Stimulated activated CD8-positive, alpha-beta memory T cell treated with anti-CD3 and anti-CD28 coated beads, Interleukin-7, amount 100 ng/mL, for 48 hours (primary cell): ENCODE measurements at places on chromosomes 1 and 21.

GRCh38 chr21:43953021-43953420 is 59.1 kb upstream of the TRAPPC10 start:
- DNase-seq, result no peak

GRCh38 chr1:229643996-229644745 is 18.1 kb downstream of the URB2 start:
- DNase-seq, result no peak

DNA sequence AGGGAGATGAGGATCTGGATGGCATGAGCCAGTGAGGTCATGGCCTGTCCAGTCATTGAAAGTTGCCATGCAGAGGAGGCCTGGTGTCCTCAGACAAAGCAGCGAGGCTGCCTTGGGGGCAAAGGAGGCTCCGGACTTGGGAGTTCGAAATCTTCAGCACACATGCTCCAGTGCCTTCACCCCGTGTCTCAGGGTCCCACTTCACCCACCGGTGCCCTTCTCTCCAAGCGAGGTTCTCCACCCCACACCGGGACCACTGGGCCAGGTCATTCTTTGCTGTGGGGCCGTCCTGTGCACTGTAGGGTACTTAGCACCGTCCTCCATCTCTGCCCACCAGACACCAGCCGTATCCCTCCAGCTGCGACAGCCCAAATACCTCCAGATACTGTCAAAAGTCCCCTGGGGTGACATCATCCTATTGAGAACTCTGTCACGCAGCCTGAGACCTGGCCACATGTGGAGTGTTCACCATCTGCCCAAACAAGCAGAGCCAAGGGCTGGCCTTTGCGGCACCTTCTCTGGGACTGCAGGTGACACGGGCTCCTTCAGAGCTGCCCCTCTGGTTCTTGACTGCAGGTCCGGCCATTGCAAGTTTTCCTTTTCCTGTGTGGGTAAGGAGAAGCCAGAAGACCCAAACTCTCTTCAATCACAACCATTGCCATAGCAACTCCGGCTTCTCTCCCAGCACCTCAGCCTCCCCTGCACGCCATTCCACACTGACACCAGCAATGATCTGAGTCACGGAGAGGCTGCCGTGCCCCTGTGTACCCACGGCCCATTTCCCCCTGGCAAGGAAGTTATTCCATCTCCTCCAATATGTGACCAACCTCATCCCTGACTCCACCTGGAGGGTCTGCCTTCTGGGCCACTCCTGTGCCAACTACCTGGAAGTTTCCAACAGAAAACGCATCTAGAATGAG is 20.4 kb upstream of the PDE9A start:
- no peak for DNase-seq

DNA sequence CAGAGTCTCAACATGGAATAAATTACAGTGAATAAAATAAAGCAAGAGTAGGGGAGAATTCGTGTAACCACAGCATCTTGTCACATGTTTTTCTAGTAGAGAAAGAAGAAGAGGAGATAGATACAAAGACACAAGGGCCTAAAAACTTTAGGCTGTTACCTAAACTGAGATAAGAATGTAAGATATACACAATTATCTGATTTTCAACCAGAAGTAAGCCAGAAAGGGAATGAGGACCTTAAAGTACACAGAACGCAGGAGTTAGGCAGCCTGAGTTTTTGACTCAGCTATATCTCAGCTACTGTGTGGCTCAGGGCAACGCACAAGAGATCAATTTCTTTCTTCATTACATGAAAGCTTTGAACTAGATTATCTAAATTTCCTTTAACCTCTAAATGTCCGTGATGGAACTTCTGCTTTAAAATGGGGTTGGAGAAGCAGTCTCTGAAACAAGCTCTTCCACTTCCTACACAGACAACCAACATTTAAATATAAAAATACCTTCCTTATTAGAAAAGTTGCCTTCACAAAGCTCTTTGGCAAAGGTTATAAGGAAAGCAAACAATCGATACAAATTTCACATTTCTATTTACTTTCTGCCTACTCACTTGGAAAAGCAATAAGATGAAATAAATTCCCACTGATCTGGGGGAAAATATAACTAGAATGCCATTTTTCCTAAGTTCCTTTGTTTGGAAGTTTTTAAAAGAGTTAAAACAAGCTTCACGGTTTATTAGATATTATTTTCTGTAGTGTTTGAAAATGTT is 5.2 kb upstream of the RGS13 start:
- no peak for DNase-seq

- no peak for DNase-seq
Measured at GRCh38 chr1:97739596-97740103, 181.2 kb downstream of the DPYD start.

- no peak for DNase-seq
Measured at GRCh38 chr1:41795205-41795762, 123.4 kb downstream of the HIVEP3 start.

- no peak for DNase-seq
Measured at GRCh38 chr21:45540601-45540970, 1.7 kb downstream of the SLC19A1 start.

DNA sequence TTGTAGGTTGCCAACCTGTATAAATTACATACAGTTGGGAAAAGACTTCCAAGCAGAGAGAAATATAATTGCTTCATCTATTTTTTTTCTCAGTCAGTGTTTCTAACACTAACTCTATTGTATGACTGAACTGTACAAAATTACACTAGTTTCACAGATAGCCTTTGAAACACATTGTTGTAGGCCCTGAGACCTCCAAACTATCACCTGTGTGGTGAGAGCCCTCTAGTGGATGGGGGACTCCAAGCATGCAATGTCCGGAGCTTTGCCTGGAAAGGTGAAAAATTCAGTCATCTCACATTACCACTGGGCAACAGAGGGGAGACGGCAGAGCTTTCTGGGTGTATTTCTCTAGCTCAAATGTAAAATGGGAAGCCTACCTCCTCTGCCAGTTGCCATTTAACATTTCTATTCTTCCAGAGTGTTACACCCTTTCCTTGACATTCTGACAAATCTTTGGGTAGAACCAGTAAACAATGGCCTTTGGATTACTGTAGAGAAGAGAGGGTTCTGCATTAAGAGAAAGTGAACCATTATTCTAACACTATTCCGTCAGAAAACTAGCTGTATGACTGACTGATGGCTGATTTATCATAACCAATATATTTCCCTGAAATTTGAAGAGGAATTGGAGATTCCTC is 212.2 kb downstream of the LYPLAL1 start:
- DNase-seq, result no peak

GRCh38 chr1:113191579-113192076 is 118.6 kb downstream of the LRIG2 start:
- no peak for DNase-seq

- no peak for DNase-seq
Measured at GRCh38 chr1:116006486-116006964, 30.2 kb downstream of the SLC22A15 start.

- DNase-seq, result no peak
Measured at GRCh38 chr1:179351281-179351680, 14.5 kb upstream of the AXDND1 start.

- DNase-seq, result no peak
Measured at GRCh38 chr1:79847700-79848099, 841.2 kb upstream of the ADGRL4 start.
